ENCODE measurements at places on chromosomes 4 and X.

- no peaks in the 10 kb centered on the region for H3K4me1 ChIP-seq
- no peak overlapping the region for H3K27ac ChIP-seq
- no peaks in the 10 kb centered on the region for H3K27me3 ChIP-seq
- DNase-seq = no peak
- H3K36me3 ChIP-seq = no peaks in the 10 kb centered on the region
- no peak overlapping the region for H3K4me3 ChIP-seq
These were observed 94.3 kb downstream of the SH2D1A start for GRCh38 chrX:124440695-124441094.

GRCh38 chr4:103359900-103360299 is 161.8 kb upstream of the CENPE start:
- H3K4me1 ChIP-seq = no peaks in the 10 kb centered on the region
- H3K27ac ChIP-seq = no peak overlapping the region
- no peak for DNase-seq
- no peaks in the 10 kb centered on the region for H3K36me3 ChIP-seq
- no peaks in the 10 kb centered on the region for H3K27me3 ChIP-seq

DNA sequence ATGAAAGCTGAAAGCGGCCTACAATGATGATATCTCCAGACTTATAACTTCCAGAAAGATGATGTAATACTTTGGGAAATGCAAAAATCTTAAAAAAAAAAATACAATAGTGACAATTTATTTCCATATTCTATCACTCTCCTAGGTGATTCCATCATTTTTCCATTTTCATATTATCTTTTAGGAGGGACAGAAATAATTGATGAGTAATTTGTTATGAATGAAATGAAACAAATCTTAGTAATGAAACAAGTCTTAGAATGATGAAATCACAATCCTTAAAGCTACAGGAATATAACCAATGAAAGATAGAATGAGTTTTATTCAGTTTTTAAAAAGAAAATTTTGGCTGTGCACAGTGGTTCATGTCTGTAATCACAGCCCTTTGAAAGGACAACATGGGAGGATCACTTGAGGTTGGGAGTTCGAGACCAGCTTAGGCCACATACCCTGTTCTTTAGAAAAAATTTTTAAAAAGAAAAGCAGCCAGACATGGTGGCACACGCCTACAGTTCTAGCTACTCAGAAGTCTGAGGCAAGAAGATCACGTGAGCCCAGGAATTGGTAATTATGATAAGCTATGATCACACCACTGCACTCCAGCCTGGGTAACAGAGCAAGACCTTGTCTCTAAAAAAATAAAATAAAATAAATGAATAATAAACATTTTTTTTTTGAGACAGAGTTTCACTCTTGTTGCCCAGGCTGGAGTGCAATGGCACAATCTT is 21.7 kb downstream of the CLOCK start:
- no peak overlapping the region for H3K4me3 ChIP-seq
- no peak overlapping the region for H3K27ac ChIP-seq
- no peaks in the 10 kb centered on the region for H3K36me3 ChIP-seq

DNA sequence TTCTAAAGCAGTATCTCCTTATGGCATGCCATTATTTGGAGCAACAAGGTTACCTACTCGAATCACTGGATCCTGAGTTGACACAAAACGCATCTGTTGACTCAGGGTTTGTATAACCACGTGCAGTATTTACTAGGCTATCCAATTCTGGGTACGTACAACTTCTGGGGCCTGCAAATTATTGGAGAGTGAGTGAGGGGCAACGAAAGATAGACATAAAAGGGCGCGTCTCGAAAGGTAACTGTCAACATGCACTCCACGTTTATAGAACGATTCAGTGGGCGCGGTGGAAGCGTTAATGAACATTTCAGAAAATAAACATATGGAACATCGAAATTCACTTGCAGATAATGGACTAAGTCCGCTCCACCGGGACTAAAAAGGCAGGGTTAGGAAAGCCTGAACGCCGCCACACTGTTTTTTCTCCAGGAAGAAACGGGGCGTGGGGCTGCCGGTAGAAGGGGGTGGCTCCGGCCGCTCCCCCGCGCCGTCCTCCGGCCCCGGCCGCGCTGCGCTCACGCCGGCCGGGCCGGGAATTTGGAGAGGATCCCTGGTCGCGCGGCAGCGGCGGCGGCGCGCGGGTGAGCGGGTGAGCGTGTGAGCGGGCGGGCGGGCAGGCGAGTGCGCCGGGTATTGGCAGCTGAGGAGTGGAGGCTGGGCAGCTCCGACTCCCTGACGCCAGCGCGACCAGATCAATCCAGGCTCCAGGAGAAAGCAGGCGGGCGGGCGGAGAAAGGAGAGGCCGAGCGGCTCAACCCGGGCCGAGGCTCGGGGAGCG is at the start of gene SMAD1:
Gene SMAD1, plus strand, starts transcription at position 690 of the 778 bp plus-strand sequence. CDS start 32,761 bp downstream, outside the sequence.
- H3K27ac ChIP-seq = no peak within 1 kb of the TSS
- H3K4me3 ChIP-seq = peak within 1 kb of the TSS; percentile 89
- no peaks in the 10 kb centered on the region for H3K36me3 ChIP-seq
- H3K4me1 ChIP-seq = no peaks in the 10 kb centered on the region

GRCh38 chrX:155435744-155436112 is 22.7 kb downstream of the F8A3 start:
- no peaks in the 10 kb centered on the region for H3K36me3 ChIP-seq
- H3K4me3 ChIP-seq = no peak overlapping the region
- H3K27me3 ChIP-seq = no peaks in the 10 kb centered on the region
- H3K27ac ChIP-seq = no peak overlapping the region

DNA sequence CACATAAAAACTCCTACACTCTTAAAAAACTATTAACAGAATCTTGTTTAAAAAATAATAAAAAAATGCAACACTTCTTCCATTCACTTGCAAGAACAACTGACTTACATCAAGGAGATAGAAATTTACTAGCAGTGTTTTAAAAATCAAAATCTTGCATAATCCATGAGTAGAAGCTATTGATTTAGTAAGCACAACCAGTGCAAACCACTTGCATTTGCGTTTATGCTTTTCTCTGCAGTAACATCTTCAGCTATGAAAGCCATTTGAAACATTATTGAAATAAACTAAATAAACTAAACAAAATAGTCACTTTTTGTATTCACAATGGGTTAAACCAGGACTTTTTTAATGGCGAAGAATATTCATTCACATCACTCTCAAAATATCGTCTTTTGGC is 389.2 kb upstream of the EMCN start:
- H3K27ac ChIP-seq = no peak overlapping the region
- no peak for DNase-seq
- no peaks in the 10 kb centered on the region for H3K4me1 ChIP-seq
- H3K36me3 ChIP-seq = no peaks in the 10 kb centered on the region
- no peaks in the 10 kb centered on the region for H3K27me3 ChIP-seq

GRCh38 chr4:121632636-121633035 is 64.1 kb downstream of the ANXA5 start:
- no peak overlapping the region for H3K4me3 ChIP-seq
- H3K4me1 ChIP-seq = peaks cover 2% of the 10 kb centered on the region
- no peak for DNase-seq
- no peaks in the 10 kb centered on the region for H3K27me3 ChIP-seq
- H3K27ac ChIP-seq = no peak overlapping the region
- H3K36me3 ChIP-seq = no peaks in the 10 kb centered on the region

GRCh38 chr4:99135541-99136162 is 8.4 kb downstream of the ADH4 start:
- no peaks in the 10 kb centered on the region for H3K27me3 ChIP-seq
- DNase-seq = no peak
- no peak overlapping the region for H3K27ac ChIP-seq
- H3K36me3 ChIP-seq = no peaks in the 10 kb centered on the region
- H3K4me1 ChIP-seq = no peaks in the 10 kb centered on the region

DNA sequence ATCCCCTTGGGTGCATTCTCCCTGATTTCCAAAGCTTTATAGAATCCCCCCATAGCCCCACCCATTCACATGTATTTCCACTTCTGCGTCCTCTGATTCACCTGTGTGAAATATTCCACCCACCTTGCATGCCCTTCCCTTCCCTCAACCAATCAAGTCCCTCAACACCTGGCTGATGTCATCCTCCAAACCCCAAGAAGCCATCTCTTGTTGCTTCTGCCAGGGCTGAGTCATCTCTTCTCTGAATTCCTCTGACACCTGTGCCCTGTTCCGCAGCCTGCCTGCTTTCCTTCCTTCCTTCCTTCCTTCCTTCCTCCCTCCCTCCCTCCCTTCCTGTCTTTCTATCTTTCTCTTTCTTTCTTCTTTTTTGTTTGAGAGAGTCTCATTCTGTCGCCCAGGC is 9.9 kb downstream of the CRMP1 start:
- H3K4me3 ChIP-seq = no peak overlapping the region
- no peaks in the 10 kb centered on the region for H3K36me3 ChIP-seq
- DNase-seq = no peak
- H3K27ac ChIP-seq = no peak overlapping the region

DNA sequence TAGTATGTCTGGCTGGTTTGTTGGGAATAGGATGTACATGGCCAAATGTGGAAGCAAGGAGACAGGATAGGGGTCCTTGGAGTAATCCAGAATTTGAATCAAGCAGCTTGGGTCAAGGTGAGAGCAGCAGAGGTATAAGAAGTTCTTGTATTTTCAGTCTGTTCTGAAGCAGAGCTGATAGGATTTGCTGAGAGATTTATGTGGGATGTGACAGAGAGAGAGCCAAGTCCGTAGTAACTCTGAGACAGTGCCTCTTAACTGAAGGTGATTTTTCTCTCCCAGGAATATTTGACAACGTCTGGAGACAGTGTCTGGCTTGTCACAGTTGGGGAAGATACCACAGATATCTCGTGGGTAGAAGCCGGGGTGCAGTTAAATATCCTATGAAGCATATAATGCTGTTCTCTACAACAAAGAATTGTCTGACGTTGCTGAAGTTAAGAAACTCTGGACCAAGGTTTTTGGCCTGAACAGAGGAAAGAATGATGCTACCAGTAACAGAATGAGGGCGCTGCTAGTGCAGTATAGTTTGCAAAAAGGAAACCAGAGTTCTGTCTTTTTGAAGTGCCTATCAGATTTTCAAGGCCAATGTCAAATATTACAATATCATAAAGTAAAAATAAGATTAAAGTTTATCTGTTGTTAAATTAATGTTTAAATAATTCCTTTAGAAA is 184.0 kb downstream of the ARHGAP24 start:
- no peaks in the 10 kb centered on the region for H3K27me3 ChIP-seq
- DNase-seq = no peak
- no peaks in the 10 kb centered on the region for H3K36me3 ChIP-seq
- no peaks in the 10 kb centered on the region for H3K4me1 ChIP-seq

DNA sequence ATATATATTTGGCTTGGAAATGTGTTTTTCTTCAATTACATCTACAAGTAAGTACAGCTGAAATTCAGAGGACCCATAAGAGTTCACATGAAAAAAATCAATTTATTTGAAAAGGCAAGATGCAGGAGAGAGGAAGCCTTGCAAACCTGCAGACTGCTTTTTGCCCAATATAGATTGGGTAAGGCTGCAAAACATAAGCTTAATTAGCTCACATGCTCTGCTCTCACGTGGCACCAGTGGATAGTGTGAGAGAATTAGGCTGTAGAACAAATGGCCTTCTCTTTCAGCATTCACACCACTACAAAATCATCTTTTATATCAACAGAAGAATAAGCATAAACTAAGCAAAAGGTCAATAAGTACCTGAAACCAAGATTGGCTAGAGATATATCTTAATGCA is 26.1 kb downstream of the NUDT6 start:
- H3K4me1 ChIP-seq = no peaks in the 10 kb centered on the region
- no peak overlapping the region for H3K27ac ChIP-seq
- no peaks in the 10 kb centered on the region for H3K27me3 ChIP-seq
- no peak for DNase-seq

DNA sequence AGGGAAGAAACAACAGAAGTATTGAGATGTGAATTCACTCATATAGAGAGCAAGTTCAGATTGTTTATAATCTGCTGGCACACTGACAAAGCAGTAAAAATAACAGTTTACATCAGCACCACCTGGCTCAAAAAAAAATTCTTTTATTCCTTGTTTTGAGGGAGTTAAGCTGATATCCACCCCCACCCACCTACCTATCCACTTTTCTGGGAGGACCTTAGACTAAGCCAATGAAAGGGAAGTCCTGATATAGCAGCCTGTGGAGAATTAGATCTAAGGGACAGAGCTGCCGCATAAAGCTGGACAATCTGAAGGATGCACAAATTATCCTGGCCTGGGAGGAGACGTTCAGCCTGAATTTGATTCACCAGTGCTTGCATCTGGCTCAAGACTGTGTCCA is 264.5 kb downstream of the RCHY1 start:
- H3K4me3 ChIP-seq = no peak overlapping the region
- H3K27me3 ChIP-seq = no peaks in the 10 kb centered on the region
- DNase-seq = no peak
- no peak overlapping the region for H3K27ac ChIP-seq
- no peaks in the 10 kb centered on the region for H3K36me3 ChIP-seq
- no peaks in the 10 kb centered on the region for H3K4me1 ChIP-seq

DNA sequence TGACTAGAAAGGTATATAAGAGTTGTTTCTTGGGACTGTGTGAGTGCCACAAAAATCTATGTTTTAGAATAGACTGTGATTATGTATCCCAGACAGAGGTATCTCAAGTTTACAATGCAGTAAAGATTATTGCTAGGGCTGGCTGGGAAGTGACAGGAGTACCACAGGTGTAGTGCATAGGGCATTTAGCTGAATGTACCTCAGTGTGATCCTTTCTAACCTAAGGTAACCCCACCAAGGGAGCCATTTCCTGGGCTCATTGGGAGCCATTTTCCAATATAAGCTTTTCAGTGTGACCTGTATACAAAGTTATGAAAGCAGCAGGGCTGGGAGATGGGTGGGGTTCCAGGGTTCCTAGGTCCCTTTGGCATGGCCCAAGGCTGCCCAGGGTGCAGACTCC is 6.1 kb upstream of the LEF1 start:
- peaks cover 51% of the 10 kb centered on the region for H3K27me3 ChIP-seq
- no peak overlapping the region for H3K27ac ChIP-seq

- H3K27me3 ChIP-seq = no peaks in the 10 kb centered on the region
- DNase-seq = no peak
- H3K4me1 ChIP-seq = no peaks in the 10 kb centered on the region
- no peak overlapping the region for H3K27ac ChIP-seq
- H3K4me3 ChIP-seq = no peak overlapping the region
These were observed 57.7 kb upstream of the UGT2B7 start for GRCh38 chr4:69038582-69038981.
